ENCODE measurements at places on chromosomes 2 and 18.

GRCh38 chr2:85368921-85369320 is 14.4 kb downstream of the ELMOD3 start:
- no peak for DNase-seq

GRCh38 chr2:22037274-22037673 is 913.5 kb downstream of the TDRD15 start:
- no peak for DNase-seq

DNA sequence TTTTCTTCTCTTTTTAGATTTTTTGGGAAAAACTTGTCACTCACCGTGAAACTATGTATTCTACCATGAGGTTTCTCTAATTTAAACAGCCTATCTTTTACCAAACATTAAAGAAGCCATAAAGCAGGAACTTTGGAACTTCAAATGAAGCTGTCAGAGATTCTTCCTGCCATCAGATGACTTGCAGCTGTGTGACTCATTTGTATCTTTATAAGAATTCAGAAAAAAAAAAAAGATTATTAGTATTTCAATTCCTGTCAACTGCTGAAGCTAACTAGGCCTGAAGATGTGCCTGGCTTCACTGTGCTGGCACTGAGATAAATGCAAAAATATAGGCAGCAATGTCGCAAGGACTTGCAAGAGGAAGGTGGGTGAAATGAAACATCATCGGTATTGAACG is 1399.1 kb upstream of the PIK3C3 start:
- DNase-seq = no peak

GRCh38 chr18:65409261-65409660 is 341.6 kb upstream of the CDH7 start:
- no peak for DNase-seq

GRCh38 chr18:79047556-79048244 is 21.5 kb upstream of the ATP9B start:
- no peak for DNase-seq

GRCh38 chr18:76013057-76013456 is 482.0 kb downstream of the ZNF516 start:
- DNase-seq = no peak

- no peak for DNase-seq
These were observed 33.7 kb downstream of the UNC80 start for GRCh38 chr2:209805351-209805750.

GRCh38 chr2:181461056-181461997 is 4.1 kb downstream of the ITGA4 start:
- no peak for DNase-seq

- DNase-seq = no peak
These were observed 1.1 kb downstream of the LRRFIP1 start for GRCh38 chr2:237628247-237629187.

- DNase-seq = no peak
These were observed 183.5 kb downstream of the ANTXR1 start for GRCh38 chr2:69196327-69197117.

DNA sequence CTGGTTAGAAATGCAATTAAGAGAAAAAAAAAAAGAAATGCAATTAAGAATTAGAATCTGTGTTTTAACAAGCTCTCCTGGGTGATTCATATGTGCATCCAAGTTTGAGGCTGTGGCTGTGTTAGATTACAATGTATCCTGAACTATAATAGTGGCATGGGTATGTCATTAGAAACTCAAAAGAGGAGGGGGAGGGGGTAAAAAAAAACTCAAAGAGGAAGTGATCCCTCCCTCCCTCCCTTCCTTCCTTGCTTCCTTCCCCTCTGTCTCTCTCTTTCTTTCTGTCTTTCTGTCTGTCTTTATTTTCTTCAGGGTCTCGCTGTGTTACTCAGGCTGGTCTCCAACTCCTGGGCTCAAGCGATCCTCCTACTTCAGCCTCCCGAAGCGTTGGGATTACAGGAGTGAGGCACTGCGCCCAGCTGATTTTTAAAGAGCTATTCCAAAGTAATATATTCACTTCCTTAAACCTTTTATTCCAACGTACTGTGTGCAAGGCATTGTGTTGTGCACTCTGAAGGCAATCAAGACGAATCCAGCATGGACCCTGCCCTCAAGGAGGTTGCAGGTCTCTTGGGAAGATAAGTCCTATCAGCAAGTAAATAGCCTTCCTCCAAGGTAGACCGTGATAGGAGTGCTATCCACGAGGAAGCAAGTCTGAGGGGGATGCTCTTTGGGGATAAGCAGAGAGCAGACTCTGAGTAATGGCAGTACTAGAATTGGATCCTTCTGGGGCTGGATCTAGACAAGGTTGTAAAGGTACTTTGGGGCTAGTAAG is 35.9 kb upstream of the MCFD2 start:
- no peak for DNase-seq

DNA sequence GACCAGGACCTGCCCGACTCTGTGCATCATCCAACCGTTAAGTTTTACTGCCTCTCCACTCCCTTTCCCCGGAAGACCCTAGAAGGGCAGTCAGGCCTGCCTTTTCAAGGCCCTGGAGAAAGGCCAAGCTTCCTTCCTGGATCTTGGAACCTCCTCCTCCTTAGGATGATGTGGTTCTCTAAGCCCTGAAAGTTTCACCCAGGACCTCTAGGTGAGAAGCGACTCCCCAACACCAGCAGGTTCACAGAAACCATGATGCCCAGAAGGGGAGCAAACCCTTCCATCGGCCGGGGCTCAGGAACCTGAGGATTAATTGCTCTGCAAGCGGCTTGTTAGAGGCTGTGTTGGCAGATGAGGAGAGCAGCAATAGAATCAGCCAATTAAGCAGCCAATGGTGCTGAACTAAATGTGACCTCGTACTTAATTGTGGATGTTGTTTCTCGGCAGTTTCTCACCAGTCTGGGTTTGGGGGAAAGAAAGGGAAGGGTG is 94.2 kb upstream of the FZD7 start:
- DNase-seq = no peak

- DNase-seq = no peak
These were observed 85.2 kb upstream of the POU3F3 start for GRCh38 chr2:104768694-104769093.

GRCh38 chr18:34709104-34709503 is 994 bp upstream of the DTNA start:
- DNase-seq = no peak

DNA sequence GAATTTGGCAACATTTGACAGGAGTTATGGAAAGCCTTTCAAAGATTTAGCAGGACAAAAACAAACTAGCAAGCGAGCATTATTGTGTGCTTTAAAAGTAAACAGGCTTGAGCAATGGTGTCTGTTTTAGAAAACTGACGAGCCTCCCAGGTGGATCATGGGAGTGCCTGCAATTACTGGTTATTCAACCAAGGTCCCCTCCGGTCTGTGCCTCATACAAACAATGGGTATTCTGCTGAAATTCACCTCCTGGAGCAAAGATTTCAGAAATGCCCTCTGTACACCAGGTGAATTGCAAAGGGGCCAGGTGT is 22.4 kb downstream of the RTP5 start:
- DNase-seq = no peak

DNA sequence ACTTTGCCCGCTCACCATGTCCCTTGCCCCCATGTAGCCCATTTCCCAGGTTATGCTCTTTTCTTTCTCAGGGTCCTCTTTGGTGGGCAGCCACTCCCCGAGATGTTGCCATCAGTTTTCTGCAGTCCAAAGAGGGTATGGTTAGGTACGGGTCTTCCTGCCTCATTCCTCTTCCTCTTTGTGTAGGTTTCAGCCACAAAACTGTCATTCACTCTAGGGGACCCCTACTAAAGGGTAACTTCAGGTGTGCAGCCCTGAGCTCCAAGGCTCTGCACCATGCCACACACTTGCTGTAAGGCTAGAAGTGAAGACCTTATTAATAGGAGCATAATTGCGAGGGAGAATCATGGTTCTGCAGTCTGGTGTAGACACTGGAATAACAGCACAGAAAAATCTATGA is 99.8 kb upstream of the ZNF397 start:
- no peak for DNase-seq

DNA sequence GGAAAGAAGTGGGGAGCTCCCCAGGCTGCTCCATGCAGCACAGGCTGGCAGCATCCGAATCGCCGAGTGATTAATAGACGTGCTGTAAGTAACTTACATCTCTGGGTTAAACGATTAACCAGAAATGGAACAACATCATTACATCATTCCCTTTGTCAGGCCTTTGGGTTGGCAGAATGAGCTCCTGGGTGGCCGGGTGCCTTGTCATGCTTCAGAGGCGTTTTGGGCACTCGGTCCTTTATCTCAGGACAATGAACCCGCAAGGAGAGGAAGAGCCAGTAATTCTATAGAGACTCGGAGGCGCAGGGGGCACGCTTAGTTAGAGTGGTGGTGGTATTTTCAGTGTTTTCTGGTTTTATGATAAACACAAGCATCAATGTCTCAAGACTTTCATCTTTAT is 146.9 kb upstream of the TPO start:
- no peak for DNase-seq

GRCh38 chr2:73187549-73187948 is 14.8 kb upstream of the NOTO start:
- DNase-seq = no peak

DNA sequence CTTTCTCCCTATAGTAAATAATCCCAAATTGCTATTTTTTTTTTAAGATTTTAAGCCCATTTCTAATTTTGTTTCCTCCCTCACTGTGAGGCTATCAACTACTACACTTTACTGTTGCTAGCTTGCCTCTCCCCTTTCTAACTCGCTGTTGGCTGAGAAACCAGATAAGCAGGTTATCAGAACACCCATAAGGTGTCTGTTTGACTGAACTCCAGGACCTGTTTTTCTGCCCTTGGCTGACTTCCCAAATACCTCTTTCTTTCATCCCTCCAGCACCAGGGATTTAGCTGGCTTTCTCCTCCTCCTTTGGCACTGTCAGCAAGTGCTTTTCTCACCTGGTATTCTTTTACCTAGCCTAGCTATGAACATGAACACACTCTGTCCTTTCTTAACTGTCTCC is 11.1 kb downstream of the TRAK2 start:
- no peak for DNase-seq
